Bronchial epithelial cell (primary cell): ENCODE measurements at places on chromosomes 1 and 21.

GRCh38 chr1:153760440-153760839 is 14.8 kb upstream of the SLC27A3 start:
- DNase-seq = no peak

DNA sequence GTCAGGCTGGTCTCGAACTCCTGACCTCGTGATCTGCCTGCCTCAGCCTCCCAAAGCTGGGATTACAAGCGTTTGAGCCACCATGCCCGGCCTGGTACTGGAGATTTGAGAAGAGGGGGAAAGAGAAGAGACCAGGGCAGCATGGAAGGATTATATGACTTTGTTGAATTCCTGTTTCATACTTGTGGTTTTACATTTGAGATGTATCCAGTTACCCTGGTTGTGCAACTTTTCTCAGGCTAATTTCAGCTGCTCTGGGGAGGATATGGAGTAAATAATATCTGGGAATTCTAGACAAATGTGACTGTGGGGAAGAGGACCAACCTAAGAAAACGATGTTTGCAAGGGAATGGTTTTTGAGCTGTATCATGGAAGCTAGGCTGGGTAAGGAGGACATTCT is 89.5 kb upstream of the GREM2 start:
- DNase-seq = peak; percentile 12

GRCh38 chr1:147853391-147853790 is 49.2 kb upstream of the GJA8 start:
- peak; percentile 50 for DNase-seq

DNA sequence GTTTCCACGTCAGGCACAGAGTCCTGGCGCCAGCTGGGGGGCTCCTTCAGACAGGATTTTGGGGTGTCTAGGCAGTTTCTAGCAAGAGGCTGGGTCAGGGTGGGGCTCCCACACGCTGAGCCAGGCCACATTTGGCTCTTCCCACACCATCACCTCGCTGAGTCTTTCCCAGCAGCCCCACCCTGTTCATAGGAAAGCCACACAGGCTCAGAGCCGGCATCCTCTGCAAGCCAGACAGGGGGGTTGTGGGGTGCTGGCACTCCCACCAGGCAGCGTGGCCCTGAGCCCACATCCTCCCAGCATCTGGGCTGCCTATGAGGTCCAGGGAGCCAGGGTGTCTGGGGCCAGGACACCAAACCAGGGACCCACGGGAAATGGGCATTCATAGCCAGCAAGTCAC is 2.8 kb upstream of the GPR153 start:
- no peak for DNase-seq

DNA sequence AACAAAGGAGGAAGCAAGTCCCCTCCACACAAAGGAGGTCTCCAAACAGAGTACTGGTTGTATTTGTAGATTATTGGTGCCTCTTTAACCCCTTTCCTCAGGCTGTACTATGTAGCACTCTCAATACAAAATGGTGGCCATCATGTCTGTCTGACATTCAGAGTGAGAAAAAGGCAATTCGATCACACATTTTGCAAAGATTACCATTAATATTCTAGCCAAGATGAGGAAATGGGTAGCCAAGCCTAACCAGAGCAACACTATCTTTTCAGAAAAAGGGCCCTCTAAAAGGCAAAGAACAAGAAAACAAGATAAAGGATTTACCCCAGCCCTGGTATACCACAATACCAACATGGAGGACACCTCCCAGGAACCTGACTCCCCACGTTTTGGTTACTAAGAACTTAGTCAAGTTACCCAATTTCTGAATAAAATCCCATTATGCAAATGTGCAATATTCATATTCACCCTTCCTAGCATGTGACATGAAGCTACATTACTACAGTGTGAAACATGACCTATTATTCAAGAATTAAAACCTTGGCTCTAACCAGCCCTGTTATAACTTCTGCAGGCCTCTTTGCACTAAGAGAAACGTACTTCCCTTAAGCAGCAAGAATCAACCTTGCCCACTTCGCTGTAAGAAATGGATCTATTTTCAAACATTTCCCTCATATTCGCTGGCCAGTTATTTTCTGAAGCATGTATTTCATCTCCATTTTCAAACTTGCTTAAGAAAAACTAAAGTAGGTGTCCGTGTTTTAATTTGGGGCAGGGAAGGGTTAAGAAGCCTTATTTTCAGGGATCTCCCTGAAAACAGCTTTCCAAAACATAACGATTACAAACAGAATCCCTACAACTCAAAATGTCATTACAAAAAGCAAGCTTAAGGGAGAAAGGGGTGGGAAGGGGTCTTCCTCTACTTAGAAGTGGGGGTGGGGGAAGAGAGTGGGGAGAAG is 2.1 kb downstream of the KDM5B start:
- DNase-seq = peak; percentile 41

DNA sequence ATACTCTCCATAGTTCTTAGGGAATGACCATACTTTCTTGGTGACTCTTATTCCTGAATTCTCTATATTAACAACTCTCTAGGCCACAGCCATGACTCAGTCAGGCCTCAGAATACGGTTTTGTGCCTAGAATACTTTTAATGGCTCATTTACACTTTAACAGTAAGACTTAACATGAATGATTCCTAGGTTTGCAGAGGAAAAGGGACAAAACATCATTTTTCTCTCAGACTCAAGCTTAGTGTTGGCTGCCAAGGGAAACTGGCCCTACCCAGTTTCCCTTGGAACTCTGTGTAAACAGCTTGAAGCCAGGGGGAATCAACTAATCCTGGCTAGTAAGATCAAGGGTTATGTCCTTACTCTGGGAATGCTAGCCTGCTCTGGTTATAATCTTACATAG is 164.9 kb upstream of the PKN2 start:
- DNase-seq = no peak
